ENCODE measurements at places on chromosomes 2 and 18. TPM values are rescaled to one million over a fixed set of nuclear protein-coding genes. Genes with fewer than 3 reads are reported as not detected.

The DLX2 gene
- total RNA-seq, result under 0.01 TPM

The DYNAP gene
- not detected for total RNA-seq

The G6PC2 gene
- under 0.01 TPM for total RNA-seq

The PLEKHH2 gene
- total RNA-seq, result under 0.01 TPM

The IL1A gene
- total RNA-seq, result under 0.01 TPM

The CDH7 gene
- total RNA-seq, result 1.3 TPM

The CRYGC gene
- not detected for total RNA-seq

The EVA1A gene
- total RNA-seq, result not detected

The RTKN gene
- 18.6 TPM for total RNA-seq

- no peak for DNase-seq
Observed at GRCh38 chr2:30201990-30202389, 29.3 kb upstream of the LBH start.

- no peak for DNase-seq
Observed at GRCh38 chr2:61291851-61292575, 130.0 kb downstream of the C2orf74 start.

DNA sequence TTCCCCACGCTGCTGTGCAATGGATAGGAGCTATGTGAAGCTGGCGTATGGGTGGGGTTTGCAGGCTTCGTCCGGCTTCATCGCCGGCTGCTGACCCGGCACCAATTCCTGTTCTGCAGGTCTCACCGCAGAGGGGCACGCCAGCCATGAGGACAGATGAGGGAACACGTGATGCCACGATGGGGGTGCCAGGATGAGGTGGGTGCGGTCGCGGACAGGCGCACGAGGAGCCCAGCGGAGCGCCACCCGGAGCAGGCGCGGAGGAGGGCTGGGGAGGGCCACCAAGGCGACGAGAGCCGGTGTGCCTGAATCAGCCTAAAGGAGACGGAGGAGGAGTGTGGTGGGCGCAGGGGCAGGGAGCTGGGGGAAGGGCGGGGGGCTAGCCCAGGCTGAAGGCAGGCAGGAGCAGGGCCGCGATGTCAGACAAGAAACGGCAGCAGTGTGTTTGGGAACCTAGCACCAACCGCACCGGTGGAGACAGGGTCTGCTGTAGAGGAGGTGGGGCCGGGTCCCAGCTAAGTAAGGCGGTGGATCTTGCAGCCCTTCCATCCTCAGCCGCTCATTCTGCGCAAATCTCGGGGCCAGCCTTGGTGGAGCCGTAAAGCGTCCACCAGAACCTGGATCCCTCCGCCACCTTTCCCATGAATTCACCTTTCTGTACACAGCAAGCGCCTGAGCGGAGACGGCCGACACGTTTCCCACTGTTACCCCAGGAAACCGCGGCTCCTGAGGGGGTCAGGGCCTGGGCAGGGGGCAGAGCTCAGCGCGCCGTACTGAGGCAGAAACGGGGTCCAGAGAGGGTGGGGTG lies 17.0 kb upstream of the CD8A start:
- DNase-seq, result no peak

DNA sequence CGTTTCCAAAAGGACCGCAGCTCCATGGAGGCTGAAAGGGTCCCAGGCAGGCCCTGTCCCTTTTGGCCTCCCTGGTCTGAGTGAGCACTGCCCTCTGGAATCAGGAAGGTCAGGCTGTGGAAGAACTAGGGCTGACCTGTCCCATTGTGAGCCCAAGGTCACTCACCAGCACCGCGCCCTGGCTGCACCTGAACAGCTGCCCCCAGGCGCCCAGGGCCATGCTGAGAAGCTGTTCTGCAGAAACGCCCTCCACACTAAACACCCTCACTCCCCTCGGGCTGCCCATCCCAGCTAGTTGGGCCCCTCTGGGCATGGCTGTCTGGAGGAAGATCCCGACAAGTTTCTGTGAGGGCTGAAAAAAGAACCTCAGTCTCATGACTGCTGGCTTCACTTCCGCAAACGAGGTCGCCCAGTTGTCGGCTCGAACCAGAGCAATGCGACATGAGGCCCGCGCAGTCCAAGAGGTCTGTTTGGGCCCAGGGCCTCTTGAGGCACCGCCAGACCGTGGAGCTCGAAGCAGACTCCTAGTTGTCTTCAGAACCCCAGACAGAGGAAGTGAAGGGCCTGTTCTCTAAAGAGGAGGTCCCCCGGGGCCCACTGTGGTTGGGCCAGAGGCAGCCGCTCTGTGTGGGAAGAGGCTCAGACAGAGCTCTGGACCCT lies 64.4 kb downstream of the INPP5D start:
- DNase-seq, result no peak

DNA sequence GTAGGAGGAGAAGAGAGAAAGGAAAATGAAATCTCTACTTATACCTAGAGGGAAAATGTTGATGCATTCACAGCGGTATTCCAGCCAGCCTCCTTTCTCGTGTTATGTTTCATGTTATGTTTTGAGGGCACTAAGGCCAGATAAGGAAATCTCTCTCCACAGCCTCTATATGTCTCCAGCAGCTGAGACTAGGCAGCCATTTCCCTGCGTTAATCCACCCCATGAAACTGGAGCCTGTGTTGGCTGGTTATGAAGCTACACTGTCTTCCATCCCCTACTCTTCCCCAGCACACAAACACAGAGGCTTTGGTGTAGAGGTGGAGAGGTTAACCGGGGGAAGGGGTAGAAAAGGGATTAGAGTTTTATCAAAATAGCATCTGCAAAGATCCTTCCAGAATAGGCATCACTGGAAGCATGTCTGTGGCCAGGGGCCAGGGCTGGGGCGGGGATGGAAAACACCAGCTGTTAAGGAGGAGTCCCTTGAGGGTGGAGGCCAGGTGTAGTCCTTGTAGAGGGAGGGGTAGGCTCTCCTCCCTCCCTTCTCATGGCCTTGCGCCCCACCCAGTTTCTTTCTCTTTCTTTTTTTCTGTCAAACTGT lies 100.9 kb upstream of the TNP1 start:
- no peak for DNase-seq

DNA sequence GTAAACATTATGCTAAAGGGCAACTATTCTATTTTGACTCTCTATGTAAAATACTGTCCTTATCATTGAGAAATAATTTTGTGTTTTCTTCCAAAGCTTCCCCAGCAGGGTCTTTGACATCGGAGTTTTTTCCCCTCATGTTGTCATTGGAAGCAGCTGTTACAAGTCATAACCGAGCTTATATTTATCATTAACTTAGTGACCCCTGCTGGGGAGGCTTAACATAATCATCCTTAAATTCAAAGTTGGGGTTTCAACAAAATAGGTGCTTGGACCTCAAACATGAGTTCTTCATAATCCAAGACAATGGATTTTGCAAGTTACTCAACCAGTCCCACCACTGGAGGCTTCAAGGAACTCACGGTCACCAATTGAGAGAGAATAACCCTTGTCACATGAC lies 330.9 kb downstream of the DCC start:
- no peak for DNase-seq

DNA sequence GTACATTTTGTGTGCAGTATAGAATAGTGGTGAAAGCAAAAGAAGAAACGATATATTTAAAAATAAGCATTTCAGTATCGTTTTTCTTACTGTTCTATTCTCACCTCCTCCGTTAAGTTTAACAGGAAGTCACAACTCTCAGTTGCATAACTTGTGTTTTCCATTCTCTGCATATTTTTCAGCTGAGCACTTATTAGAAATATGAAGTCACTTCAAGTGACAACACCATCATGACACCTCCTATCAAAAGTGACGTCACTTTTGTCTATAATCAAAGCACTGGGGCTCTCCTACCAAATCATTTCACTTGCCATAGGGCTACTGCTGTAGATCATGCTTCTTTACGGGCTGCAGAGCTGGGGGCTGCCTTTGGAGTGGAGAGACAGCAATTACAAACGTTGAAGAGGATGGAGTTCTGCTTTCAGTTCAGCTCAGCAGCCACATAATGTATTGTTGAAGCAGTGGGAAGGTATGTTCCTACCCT lies 36.3 kb downstream of the STAT4 start:
- DNase-seq, result no peak

GRCh38 chr18:2843146-2843545 lies 3.7 kb upstream of the EMILIN2 start:
- peak; percentile 17 for DNase-seq

DNA sequence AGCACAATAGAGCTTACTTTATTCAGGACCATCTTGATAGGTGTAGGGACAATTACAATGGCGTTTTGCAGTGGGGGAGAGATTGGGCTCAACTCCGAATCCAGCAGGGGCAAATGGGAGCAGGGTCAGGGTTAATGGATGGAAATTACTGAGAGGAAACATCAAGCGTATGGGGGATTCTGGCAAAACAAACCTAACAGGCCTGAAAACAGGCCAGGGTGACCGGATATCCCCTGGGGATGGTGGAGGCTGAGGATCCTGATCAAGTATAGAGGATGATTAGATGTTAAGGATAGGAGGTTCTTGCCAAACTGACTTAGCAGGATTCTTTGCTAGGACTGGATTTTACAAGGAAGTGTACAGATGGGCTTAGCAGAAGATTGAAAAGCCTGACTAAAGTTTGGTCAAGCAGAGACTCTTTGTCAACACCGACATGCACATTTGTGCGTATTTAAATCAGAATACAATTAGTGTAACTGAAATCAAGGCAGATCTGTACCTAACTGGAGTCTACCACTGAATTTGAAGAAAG lies 54.5 kb upstream of the GPR45 start:
- DNase-seq, result no peak

- DNase-seq, result peak; percentile 19
Observed at GRCh38 chr2:212538305-212539071, at the start of gene ERBB4. TSS of gene ERBB4 (minus strand) at chr2:212538802. CDS start at chr2:212538530, 272 bp downstream.

GRCh38 chr2:54629914-54630857 lies 93.3 kb upstream of the EML6 start:
- no peak for DNase-seq

DNA sequence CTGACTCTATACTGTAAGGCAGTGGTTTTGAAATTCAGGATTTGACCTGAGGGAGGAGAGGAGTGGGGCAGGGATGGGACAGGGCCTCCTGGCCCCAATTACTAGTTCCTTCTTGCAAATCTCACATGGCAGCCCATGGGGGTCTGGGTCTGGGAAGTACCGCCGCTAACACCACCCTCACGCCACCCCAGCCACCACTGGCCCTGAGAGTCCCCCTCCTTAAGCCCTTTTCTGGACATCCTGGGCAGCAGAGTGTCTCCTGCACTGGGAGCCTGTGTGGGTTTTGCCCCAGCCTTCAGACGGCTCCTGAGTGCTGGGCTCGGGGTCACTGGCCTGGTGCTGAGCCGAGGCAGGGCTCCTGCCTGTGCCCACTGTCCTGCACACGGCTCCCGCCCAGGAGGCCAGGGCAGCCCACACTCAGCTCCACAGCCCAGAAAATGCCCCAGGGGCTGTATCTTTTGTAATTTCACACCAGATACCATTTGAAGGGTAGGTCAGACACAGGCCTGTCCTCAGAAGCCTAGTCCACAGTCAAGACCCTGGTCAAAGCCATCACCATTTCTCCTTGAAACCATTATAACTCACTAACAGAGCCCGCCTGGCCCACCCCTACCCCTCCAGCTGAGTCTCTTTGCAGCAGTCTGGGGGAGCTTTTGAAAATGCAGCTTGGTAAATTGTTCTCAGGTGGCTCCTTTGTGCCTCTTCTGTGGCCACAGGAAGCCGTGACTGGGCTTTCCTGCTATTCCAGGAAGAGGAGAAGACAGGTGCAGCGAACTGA lies 55.1 kb downstream of the CYP27C1 start:
- DNase-seq, result no peak

DNA sequence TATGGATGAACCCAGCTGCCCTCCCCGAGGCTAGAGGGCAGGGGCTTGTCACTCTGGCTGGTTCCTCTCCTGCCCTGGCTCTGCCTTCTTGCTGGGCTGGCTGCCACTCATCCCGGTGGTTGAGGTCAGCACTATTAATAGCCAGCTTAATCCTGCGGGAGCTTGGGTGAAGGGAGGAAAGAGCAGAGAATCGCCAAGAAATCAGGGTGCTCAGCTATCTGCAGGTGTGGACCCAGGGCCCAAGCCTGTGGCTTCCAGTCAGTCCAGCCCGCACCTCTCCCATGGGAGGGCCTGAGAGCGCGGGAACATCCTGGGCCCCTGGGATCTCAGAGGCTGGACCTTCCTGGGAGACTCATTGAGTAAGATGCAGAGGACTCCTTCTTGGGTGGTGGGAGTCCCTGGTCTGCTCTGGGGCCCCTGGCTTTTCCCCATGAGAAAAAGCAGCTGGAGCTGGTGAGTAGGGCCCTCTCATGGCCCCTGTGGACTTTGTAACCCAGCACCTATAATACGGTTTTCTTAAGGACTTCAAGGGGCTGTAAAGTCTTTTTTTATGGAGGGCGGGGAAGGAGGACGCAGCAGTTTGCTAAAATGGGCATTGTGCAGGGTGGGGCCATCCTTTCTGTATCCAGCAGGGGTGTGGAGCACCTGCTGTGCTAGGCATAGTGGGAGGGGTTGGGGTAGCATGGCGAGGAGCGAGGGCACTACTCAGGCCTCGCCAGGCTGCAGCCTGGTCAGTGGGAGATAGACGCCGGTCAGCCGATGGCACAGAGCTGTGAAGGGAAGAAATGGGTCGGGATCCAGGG lies 27.4 kb upstream of the CNNM3 start:
- DNase-seq, result no peak

GRCh38 chr2:164205347-164205746 lies 415.9 kb downstream of the GRB14 start:
- DNase-seq, result peak; percentile 13

DNA sequence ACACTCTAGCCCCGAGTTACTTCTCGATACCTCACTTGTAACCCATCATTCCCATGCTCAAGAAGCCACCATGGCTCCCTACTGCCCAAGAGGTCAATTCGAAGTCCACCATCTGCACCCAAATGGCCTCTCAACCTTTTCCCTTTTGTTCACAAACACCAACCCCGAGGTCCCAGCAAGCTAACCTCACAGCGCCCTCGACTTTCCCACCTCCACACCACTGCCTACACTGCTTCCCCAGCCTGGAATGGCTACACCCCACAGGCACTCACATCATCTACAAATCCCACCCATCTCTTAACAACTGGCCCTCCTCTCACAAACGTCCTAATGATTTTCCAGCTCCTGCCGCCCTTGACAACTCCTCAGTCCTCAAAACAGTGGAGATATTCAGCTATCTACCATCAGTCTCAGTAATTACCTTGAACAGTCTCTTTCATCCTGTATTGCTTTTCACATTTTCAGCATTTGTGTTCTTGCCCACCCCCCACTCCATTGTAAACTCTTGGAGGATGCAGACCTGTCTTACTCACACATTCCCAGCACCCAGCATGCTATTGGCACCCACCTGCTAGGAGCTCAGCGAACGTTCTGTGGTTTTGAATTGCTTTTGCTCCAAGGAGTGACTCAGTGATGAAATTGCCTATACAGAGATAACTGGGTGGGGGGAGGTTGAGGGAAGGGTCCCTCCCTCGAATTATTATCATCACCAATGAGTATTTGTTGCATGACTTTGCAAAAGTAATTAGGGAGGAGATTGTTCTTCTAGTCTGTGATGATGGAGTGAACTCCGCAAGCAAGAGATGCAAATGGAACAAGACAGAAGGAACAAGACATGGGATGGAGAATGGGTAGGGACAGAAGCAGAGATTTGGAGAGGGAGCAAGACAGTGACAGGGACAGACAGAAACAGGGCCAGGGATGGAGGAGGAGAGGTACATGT lies 106.8 kb downstream of the CYP26B1 start:
- DNase-seq, result no peak

- no peak for DNase-seq
Observed at GRCh38 chr2:158381205-158381604, 75.3 kb downstream of the CCDC148 start.

GRCh38 chr18:26757263-26758019 lies 108.1 kb downstream of the AQP4 start:
- no peak for DNase-seq

- DNase-seq, result no peak
Observed at GRCh38 chr2:165640247-165640929, 153.7 kb downstream of the GALNT3 start.

- DNase-seq, result no peak
Observed at GRCh38 chr2:226991663-226992062, 155.8 kb downstream of the RHBDD1 start.
